ENCODE measurements at places on chromosomes 1 and 21.

- DNase-seq = no peak
Measured at GRCh38 chr1:216034506-216034905, 388.7 kb downstream of the USH2A start.

DNA sequence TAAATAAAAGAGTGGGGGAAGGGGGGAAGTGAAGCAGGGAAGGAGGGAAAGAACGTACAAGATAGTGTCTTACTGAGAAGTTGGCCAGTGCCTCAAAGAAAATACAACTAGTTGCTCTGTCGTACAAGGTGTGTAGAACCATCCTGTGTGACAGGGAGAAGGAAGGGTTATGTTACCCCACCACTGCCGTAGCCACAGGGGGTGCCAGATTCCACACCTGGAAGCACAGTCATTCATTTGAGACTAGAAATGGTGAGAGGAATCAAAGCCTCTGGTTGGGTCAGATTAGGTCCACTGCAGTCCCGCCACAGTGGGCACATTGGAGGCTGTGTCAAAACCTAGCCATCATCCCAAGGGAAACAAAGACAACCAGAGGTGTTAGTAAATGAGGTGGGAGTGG, 2.7 kb upstream of the ERI3 start:
- no peak for DNase-seq

GRCh38 chr1:198300451-198300850, 143.7 kb downstream of the NEK7 start:
- no peak for DNase-seq

- DNase-seq = peak; percentile 5
Measured at GRCh38 chr1:178284058-178284457, 190.2 kb downstream of the RASAL2 start.

DNA sequence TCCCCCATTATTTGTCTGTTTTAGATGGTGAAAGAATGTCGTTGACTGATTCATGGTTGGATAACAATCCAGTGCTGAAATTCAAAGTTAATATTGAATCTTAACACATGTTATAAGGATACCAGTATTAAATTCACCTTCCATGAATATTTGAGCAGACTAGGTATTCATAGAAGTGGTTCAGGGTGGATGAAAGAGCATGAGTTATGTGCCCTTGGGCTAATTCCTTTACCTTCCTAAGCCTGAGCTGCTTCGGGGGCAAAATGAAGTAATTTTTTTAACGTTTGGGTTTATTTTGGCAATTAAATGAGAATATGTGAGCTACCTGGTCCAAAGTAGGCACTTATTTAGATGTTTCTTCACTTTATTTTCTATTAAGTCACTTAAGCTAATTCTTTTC, 2.7 kb upstream of the PLPPR5 start:
- no peak for DNase-seq

DNA sequence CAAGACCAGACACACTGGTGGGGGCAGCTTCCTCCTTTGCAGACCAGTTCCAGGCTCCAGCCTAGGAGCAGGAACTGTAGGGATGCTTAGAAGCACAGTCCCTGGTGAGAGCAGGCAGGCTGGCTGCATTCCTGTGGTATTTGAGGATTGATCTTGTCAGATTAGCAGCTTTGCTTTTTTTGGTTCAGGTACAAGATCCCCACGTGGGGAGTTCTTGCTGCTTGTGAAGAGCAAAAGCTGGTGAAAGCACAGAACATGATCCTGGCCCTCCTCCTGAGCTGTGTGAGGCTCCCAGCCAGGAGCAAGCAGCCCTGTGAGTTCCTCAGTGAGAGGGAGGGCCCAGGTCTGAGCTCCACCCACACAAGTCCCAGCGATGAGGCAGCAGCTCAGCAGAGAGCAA, 75.3 kb upstream of the ARTN start:
- no peak for DNase-seq

DNA sequence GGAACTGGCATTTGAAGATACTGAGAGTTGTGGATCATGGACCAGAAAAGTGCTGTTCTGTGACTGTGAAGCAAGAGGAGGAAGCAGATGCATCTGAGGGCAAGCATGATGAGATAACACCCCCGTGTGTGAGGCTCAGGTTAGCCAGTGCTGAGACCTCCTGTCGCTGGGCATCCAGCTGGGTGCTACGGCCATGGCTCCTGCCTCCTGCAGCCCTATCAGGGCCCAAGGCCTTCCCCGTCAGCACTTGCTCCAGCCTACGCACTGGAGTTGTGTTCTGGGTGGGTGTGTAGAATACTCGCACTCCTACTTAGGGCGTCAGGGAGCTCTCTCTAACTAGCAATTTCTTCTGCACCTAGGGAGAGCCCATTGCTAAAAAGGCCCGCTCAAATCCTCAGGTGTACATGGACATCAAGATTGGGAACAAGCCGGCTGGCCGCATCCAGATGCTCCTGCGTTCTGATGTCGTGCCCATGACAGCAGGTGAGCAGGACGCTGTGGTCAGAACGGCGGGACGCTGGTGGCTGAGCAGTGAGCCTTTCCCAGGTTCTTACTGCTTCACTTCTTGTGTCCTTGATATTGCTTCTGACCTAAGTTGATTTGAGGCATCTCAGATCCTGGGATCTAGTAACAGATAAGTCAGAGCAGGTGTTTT, 6.5 kb downstream of the PPIE start:
- DNase-seq = no peak

- no peak for DNase-seq
Measured at GRCh38 chr1:233132445-233132844, 163.1 kb downstream of the PCNX2 start.

DNA sequence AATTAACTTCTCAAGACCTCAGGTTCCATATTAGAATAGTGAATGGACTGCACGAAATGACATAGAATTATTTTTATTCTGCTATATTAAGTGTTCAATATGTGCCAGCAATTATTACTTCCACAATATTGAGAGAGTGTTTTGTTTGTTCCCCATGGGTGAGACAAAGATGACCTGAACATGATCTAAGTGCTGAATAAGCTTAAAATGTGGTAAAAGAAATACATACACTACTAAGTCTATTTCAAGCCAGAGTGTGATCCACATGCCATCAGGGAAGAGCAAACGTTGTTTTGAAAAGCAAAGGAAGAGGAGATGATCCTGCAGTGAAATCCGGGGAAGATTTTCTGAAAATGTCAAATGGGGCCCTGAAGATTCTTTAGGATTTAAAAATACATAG, 59.8 kb upstream of the RUNX1 start:
- DNase-seq = no peak

GRCh38 chr1:204569478-204569877, 53.3 kb downstream of the MDM4 start:
- no peak for DNase-seq

GRCh38 chr1:16420424-16421118, 16.7 kb downstream of the SPATA21 start:
- DNase-seq = no peak

- no peak for DNase-seq
Measured at GRCh38 chr1:57845041-57845440, 421.2 kb upstream of the DAB1 start.

- peak; percentile 72 for DNase-seq
Measured at GRCh38 chr1:160101037-160101716, 2.8 kb upstream of the IGSF8 start.

DNA sequence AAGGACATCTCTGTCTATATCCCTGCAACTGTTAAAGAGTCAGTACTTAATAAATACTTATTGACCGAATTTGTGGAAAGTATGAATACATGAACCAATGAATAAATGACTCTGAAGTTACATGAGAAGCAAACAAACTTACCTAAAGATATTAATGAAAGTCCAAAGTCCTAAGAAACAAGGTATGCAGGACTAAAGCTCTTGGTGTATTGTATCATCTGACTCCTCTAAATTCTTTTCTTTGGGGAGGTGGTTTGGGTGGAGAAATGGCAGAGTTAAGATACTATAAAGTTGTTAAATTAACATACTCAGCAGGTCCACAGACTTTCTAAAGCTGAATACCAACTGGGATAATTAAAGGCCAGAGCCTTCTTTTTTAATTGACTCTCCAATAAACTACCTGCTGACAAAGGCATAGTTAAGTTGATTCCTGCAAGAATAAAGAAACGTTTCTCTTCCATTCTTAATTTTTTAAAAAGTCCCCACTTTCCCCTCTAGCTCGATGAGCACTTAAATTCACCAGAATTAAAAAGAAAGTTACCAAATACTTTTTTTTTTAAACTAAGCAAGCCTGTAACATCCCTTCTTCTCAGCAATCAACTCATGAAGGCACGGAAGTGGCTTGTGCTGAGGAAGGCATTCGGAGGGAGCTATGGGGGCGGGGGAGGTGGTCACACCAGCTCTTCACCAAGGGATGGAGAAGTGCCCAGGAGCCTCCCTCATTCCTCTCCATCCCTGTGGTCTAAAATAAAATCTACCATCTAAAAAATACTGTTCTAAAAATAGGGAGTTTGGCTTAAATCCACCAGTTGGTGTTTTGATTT, 61.1 kb downstream of the GADD45A start:
- DNase-seq = no peak

DNA sequence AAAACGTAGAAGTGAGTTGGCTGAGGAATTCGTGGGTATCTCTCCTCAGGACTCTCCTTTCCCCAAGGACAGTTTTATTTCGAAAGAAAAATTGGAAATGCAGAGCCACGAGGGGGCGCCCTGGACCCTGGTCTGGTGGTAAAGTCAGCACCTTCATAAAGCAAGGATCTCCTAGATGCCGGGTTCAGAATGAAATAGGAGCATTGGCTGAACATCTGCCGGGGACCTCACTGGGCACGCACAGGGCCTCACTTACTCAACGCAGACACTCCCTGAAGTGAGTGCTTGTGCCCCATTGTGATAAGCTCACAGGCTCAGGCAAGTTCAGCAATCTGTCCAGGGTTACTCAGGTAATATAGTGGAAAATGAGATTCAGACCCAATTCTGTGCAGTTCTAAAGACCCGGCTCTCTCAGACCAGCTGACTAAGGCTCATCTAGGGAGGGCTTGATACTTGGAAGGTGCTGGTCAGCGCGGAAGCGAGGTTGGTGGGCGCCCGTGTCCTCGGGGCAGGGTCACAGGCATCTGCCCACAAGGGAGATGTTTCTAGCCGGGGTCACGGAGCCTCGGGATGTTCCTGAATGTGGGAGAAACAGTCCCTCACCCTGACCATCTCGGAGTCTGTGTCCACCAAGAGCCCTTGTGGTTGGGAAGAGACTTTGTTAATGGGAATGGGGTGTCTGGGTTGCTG, 55.7 kb upstream of the ETV3 start:
- peak; percentile 24 for DNase-seq

- no peak for DNase-seq
Measured at GRCh38 chr1:157671895-157672294, 28.7 kb downstream of the FCRL3 start.

GRCh38 chr1:62689524-62689923, 1.3 kb upstream of the DOCK7 start:
- DNase-seq = peak; percentile 70

GRCh38 chr1:66575739-66576138, 41.8 kb downstream of the SGIP1 start:
- DNase-seq = no peak

DNA sequence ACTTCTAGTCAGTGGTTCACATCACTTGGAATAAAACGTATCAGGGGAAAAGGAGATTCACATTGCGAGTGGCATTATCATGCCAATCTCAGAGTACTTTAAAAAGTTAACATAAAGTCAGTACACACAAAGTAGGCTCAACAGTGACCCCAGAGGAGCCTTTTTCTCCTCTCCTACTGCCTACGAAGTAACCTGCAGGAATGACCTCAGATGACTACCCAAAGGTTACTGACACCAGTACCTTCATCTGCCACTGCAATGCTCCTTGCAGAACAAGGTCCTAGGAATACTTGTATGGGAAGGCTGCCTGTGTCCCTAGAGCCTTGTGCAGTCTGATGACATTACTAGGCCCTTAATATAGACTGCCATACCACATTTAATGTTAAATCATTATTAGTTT, 389.8 kb upstream of the LYPLAL1 start:
- no peak for DNase-seq

- no peak for DNase-seq
Measured at GRCh38 chr1:162674034-162674608, 41.9 kb downstream of the DDR2 start.

GRCh38 chr1:30374400-30375070, 348.9 kb downstream of the MATN1 start:
- no peak for DNase-seq

- no peak for DNase-seq
Measured at GRCh38 chr1:64934878-64935275, 31.5 kb downstream of the JAK1 start.

DNA sequence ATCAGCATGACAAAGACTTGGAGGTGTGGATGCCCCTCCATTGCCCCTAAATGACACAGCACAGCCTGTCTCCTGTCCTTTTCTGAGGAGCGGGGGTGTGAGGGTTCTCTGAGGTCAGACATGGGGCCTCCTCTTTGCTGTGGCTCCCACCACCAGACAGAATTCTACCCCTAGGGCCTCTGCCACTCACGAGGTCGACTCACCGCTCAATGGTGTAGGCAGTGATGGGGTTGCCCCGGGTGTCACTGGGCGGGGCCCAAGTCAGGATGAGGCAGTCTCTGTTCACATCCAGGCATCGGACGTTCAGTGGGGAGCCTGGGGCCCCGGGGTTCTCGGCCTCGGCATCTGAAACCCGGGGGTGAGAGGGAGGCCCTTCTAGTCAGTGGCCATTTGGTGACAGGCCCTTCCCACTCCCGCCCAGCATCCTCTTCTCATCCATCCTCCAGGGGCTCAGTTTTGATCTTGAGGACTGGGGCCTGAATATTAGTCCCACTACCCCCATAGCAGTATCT, 19.9 kb downstream of the MYOM3 start:
- no peak for DNase-seq

- no peak for DNase-seq
Measured at GRCh38 chr1:18630511-18631495, at the start of gene PAX7. Gene PAX7 (plus strand): TSS chr1:18630846. CDS start chr1:18631604, 758 bp downstream.

- no peak for DNase-seq
Measured at GRCh38 chr1:4175566-4176405, 275.7 kb upstream of the C1orf174 start.

DNA sequence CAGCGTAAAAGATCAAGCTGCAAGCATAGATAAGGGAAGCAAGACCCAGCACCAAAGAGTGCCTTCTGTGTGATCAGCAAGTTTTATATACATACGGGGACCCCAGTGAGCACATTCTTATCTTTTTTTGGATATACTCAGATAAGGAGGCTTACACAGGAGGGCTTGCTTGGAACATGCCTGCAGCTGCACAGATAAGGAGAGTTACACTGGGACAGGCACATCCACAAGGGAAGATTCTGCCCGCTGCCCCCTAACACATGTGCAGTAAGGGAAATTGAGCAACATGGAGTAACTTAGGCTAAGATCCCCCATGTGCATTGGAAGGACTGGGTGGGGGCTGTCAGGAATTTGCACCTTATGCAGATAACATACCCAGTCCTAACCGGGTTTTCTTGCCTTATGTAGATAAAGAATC, 1334.8 kb downstream of the MRPL39 start:
- no peak for DNase-seq

GRCh38 chr21:46187261-46187660, 3.0 kb upstream of the SPATC1L start:
- no peak for DNase-seq

- no peak for DNase-seq
Measured at GRCh38 chr1:186871784-186872183, 43.0 kb downstream of the PLA2G4A start.

Measured in CD14-positive monocyte (primary cell).